ENCODE measurements at places on chromosomes 3 and 15.

GRCh38 chr3:128422762-128423524 is 43.7 kb downstream of the DNAJB8 start:
- no peak for DNase-seq

DNA sequence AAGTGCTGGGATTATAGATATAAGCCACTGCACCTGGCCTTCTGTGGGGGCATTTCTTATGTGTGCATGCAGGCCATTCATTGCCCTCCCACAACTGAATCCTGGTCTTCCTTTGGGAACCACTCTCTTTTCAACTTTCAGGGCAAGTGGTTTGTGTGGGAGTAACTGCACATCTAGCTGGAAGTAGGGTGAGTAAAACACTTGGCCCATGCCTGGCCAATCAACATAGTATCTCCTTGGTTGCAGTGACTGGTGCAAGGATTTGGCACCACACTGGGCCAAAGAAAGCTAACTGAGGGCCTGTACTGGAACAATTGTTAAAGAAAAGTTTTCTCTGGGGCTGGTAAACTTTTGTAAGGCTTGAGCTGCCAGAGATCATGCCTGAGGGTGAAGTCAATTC is 189.2 kb upstream of the FEZF2 start:
- DNase-seq: no peak

- DNase-seq: no peak
These were observed 200.5 kb downstream of the THRB start for GRCh38 chr3:24294150-24294549.

DNA sequence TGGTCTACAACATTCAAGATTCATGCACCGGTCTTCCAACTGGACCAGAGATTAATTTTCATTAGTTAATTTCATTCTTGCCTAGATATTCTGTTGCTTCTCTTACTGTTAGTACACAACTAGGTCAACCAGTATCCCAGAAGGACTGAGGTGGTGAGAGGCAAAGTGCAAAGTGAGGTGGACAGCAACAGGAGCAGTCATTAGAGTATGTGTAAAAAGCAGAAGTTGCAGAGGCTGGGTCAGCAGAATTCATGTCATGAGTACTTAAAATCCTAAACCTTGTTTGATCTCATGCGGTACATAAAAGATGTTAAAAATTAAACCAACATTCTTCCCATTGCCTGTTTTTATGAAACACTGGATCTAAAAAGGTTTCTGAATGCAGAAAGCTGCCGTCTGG is 46.7 kb downstream of the PARP14 start:
- DNase-seq: no peak

DNA sequence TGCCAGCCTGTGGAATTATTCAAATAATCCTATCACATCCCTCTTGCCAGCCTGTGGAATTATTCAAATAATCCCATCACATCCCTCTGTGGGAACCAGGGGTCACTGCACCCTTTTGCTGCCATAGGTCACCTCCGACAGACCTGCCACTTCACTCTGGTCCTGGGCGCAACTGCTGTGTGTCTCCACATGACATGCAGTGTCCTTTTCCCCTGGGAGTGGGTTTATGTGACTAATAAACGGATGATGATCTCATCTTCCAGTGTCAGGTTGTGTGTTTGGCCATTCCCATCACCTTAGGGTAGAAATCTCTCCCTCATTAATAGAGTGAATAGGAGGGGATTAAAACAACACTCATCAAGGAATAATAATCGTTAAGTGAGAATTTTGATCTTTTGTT is 603.6 kb upstream of the NR2F2 start:
- no peak for DNase-seq

DNA sequence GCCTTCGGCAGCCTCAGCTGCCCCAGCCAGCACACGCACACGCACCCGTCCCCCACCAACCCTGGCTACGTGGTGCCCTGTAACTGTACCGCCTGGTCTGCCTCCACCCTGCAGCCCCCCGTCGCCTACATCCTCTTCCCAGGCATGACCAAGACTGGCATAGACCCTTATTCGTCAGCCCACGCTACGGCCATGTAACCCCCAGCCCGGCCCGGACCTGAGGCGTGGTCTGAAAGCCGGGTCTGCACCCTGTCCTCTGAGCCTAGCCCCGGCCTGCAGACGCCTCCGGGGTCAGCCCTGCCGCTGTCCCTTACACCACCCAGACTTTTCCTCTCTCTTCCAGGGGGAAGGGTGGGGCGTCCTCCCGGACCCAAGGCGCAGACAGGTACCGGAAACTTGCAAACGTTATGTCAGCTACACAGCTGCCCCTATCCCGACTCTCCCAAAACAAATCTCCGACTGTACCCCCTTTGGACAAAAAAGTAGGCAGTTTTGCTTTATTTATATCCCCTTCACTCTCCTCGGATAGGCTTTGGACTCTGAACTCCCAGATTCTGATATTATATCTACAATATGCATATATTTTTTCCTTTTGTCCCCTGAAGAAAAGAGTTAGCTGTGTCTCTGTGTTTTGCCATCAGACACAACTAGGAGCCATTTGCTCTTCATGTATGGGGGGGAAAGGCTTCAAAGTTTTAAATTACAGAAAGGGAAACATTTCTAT is 1.4 kb downstream of the SOX14 start:
- DNase-seq: no peak

- DNase-seq: no peak
These were observed 1016.6 kb upstream of the CADM2 start for GRCh38 chr3:83941990-83942745.

GRCh38 chr3:3551981-3552380 is 247.2 kb upstream of the LRRN1 start:
- no peak for DNase-seq

DNA sequence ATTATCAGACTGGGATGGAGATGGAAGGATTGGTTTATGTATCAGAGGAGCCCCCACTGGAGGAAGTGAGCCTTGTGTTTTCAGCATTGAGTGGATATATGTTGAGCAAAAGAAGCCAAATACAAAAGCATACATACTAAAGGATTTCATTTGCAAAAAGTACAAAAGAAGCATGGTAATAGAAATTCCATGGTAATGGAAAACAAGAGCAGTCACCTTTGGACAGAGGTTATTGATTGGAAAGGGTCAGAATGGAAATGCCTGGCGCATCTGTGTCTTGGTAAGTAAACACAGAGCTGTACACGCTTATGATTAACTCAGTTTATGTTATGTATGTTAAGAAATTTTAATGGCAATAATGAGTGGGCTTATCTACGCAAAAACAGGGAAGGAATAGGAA is 72.7 kb downstream of the DHX36 start:
- DNase-seq: no peak

GRCh38 chr15:48408327-48408726 is 77.1 kb downstream of the DUT start:
- DNase-seq: no peak

DNA sequence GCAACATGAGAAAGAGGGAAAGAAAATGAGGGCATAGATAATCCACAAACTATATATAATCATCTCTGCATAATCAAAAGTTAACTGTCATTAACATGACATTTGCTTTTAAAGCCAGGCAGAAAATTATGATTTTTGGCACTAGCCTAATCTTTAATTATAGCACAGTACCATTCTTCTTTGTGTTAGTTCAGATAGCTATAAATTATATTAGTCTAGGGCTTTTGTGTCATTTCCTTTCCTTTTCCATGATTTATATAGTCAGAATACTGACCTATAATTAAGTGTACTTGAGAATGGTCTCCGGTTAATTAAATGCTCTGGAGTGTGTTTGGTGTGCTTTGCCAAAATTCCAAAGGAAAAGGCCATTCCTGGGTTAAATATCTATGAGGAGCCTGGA is 441.9 kb upstream of the THRB start:
- DNase-seq: no peak

DNA sequence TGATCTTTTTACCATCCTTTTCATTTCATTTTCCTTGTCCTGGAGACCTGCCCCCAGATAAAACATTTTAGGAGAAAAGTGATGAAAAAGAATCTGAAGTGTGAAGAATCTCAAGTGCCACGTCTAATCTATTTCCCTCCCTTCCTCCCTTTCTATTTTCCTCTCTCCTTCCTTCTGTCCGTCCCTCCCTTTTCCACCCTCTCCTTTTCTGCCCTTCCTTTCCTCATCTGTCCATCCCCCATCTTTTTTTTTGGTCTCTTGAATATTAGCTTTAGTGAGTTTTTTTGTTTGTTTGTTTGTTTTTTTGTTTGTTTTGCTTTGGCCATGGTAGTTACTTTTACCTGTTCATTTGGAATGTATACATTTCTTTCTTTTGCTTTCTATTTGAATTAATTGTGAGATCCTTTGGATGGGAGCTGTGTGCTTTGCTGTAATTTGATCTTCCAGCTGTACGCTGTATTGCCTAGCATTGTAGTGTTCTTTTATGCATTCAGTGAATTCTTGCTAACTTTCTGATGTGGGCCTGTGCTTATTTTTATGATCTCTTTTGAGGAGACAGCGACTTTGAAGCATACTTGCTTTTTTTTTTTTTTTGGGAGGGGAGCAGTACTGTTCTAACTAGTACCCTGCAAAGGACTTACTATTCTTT is 19.2 kb downstream of the CDIN1 start:
- no peak for DNase-seq

DNA sequence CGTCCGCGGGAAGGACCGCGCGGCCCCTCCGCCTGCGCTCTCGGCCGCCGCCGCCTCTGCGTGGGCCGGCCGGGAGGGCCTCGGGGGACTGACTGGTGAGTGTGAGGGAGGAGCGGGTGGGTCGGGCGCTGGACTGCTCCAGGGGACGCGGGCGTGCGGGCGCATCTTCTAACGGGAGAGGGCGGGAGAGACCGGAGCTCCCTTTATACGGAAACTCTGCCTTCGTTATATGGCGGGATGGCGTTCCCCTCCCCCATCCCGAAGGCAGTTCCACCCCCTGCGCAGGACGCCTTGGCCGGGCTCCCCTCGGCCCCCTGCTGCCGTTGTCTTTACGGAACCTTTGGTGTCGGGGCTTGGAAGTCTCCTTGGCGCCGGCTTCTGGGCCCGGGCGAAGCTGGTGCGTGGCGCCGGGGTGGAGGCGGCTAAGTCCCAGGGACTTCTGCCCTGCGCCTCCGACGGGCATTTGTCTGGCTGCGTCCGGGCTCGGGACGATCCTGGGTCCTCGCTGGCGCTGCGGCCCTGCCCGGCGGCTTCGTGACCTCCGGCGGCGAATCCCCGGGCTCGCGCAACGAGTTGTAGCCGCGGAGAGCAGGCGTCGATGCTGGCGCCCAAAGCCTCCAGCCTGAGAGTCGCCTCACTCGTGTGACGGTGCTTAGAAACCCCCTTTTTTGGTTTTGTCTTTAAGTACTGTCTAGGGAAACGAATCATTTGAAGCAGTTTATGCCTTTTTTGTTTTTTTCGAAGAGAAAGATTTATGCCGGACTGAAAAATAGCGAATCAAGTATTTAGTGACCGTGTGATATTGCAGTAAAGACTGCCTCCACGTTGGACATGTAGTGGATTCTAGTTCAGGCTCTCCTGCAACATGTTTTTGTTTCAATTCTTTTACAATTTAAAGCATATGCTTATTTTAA is 623 bp downstream of the ZNF639 start:
- peak; percentile 93 for DNase-seq

DNA sequence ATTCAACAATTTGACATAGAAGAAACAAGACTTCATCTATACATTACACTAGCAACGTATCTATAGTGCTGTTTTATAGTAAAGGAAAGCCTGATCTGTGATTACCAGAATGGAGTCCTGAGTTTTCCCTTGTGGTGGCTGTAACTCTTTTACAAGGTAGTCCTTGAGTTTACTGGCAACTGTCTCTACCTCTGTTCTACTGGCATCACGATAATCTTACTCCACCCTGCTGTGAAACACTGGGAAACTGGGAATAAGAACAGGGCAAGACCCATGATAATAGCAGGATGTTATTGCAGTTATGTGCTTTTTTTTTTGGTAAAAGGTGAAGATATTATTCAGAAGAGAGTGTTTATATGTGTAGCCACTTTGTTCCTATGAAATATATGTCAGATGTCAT is 12.4 kb upstream of the HHLA2 start:
- DNase-seq: no peak

GRCh38 chr15:68489421-68489820 is 57.5 kb upstream of the ITGA11 start:
- no peak for DNase-seq

DNA sequence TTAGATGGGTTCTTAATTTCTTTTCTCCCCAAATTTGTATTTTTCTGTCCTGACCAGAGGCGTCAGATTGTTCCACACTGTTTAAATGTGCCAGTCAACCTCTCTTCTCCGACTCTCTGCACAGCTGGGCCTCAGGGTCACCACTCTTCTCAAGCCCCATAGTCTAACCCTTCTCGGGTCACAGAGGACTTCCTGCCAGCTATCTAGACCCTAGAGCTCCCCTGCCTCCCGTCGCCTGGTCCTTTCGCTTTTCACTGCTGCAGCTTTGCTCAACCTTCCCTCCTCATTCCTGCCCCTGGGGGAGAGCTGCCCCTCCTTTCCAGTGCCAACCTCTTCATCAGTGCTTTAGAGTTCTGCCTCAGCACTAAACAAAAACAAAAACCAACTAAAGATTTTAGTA is 151.7 kb downstream of the ATG7 start:
- DNase-seq: no peak

- DNase-seq: no peak
These were observed 352.8 kb downstream of the LRTM1 start for GRCh38 chr3:54574906-54575617.

- DNase-seq: no peak
These were observed 22.4 kb downstream of the RLBP1 start for GRCh38 chr15:89198934-89199333.

DNA sequence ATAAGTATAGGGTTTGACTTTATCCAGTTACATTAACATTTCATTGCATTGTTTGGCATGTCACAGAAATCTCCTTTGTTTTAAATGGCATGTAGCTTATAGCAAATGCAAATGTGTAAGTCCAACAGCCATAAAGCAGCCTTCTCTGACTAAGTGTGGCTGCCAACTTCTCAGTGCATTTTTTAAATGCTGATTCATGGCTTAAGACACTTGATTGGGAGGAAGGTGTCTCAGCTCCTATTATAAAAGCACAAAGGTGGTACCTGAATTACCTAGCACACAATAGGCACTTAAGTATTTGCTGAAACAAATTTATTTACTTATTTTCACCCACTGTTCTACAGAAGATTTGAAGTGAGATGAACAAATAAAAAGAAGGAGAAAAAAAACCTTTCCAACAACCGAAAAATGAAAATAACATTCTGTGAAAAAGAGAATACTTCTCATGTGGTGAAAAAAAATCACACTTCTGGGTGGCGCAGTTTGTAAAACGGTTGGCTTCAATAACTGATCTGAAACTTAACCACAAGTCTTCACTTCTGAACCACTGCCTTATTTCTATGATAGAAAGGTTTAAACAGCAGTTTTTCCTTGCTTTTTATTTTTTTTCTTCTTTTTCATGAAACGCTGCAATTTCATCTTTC is 105.5 kb upstream of the ICE2 start:
- DNase-seq: no peak

GRCh38 chr3:193909387-193909786 is 226.6 kb upstream of the HES1 start:
- DNase-seq: no peak

DNA sequence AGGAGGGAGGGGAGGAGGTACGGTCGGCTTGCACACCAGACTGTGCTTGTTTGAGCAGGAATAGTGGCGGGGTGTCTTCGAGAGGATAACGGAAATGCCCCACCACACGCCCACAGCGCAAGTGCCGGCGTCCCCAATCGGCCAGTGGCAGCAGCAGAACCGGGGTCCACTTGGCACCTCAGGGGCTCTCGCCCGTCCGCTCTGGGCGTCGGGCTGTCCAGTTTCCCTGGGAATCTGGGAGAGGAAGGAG is 53.7 kb downstream of the CCDC54 start:
- DNase-seq: no peak
